ENCODE measurements at places on chromosomes 3 and 15.

- DNase-seq: no peak
These were observed 47.7 kb upstream of the INSYN1 start for GRCh38 chr15:73800662-73801345.

DNA sequence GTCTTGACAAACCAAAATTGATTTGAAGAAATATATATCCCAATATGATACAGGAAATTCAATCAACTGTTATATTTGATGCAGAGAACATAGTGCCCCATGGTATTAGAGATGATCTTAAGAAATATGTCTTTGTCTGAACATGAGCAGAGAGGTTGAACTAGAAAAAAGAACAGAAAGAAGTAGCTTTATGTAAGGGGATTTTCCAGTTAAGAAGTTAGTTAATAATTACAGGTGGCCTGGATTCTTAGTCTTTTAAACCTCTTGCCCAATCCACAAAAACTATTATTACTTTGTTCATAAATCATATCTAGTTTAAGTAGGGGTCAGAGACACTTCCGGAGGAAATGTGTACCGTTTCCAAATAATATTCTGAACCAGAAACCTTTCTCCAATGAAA lies 1186.7 kb upstream of the EPHA6 start:
- no peak for DNase-seq

GRCh38 chr3:190690246-190690645 lies 172.2 kb downstream of the GMNC start:
- no peak for DNase-seq

DNA sequence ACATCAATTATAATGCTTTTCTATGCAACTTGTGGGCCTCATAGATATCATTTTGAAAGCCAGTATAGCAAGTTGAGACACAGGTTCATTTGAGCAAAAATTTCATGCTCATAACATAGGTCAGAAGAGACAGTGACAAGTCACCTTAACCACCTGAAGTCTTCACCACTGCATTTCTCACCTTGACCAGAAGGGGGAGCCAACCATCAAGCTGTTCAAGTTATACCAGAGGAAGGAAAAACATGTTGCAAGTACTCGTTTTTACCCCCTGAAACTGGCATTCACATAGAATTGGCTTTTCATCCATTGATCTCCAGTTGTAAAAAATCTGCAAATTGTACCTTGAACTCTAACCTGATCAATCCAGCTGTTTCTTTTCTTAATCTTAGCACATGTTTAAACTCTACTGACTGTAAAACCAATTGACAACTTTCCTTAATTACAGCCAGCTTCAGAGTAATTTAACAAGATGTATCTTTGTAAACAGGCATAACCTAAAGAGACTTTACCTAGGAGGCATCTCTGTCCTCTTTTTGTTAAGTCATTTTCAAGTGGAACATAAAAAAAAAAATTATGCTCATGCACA lies 1.4 kb downstream of the LMOD3 start:
- peak; percentile 82 for DNase-seq

DNA sequence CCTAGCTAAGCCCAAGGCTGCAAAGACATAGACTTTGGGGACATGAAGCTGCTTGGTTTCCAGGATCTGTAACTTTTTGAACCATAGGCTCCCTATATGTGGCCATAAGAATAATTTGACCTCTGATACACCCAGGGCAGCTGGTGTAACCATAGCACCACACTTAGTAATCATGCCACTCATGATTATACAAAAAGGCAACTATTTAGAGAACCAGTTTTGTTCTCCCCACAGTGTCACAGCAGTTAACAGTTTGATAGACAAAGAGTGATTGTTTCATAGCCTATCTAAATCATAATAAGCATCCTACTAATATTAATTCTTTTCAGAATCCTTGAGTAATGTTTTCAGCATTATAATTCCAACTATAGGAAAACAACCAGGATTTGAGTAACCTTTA lies 334.9 kb downstream of the NEK10 start:
- DNase-seq: no peak

Data from H9 (cell line).